ENCODE measurements at places on chromosomes 11 and 22.
A peak's percentile ranks its signal among the peaks of the same experiment; 100 is the strongest.

- DNase-seq: no peak
Observed at GRCh38 chr22:43889201-43889859, 2.5 kb downstream of the PNPLA5 start.

DNA sequence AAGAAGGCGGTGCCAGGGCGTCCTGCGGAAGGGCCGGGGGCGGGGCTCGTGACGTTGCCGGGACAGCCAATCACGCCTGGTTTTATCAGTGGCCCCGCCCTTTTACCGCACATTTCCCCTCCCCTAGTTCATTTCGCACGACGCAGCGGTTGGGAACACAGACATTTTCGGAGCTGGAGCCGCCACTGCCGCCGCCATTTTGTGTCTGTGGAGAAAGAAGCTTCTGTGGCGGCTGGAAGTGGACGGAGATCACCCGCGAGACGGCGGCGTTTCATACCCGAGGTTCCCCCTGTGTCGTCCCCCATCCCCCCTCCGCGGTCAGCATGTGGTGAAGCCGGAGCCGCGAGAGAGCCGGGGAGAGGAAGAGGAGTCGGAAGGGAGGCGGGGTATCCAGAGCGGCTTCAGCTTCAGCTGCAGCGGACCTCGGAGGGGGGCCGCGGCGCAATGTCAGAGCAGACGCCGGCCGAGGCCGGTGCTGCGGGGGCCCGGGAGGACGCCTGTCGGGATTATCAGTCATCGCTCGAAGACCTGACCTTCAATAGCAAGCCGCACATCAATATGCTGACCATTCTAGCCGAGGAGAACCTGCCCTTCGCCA is at the start of gene PCF11:
PCF11 (plus strand) TSS at position 136 of the 598 bp plus-strand sequence; CDS start at position 445, 309 bp downstream.
- no peak for DNase-seq

DNA sequence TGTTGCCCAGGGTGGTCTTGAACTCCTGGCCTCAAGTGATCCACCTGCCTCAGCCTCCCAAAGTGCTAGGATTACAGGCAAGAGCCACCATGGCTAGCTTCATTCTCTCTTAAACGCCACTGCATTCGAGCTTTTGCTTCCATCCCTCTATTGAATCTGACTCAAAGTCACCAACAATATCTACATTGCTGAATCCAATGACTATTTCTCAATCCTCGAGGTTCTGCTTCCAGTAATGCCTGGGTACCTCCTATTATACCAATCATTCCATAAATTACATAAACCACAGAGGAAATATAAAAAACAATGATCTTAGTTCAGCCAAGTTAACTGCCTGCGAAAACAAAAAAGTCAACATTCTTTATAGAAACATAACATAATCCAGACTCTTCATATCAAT is 11.9 kb upstream of the NXF1 start:
- no peak for DNase-seq

- no peak for DNase-seq
Observed at GRCh38 chr11:23370580-23371275, 510.5 kb upstream of the CCDC179 start.

- peak; percentile 92 for DNase-seq
Observed at GRCh38 chr11:61695917-61696316, 15.7 kb downstream of the DAGLA start.

GRCh38 chr11:18536209-18536608 is 9.5 kb upstream of the TSG101 start:
- no peak for DNase-seq

- no peak for DNase-seq
Observed at GRCh38 chr11:129800655-129801054, 15.0 kb upstream of the TMEM45B start.

GRCh38 chr22:36775586-36775963 is 344 bp downstream of the IFT27 start:
- DNase-seq: peak; percentile 36

GRCh38 chr11:120952461-120953434 is 71.2 kb upstream of the TBCEL start:
- peak; percentile 38 for DNase-seq

Data from naive thymus-derived CD8-positive, alpha-beta T cell (primary cell).